AG04449 (cell line): ENCODE measurements at places on chromosomes 2 and 18.

DNA sequence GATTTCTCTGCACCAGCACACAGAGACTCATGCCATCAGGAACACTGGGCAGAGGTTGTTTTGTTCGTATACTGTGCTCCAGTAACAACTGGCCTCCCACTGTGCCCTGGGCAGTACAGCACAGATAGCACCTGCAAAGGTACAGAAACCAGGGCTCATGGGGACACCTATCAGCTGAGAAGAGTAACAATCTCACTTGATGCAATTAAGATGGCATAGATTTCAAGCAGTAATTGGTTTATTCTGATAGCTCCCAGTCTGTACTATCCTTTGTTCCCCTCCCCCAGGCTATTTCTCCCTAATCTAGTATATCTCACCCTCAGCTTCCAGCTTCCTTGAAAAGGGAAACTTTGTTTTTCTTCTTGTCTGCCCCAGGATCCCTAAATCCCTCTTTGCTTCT, 343.9 kb upstream of the MMADHC start:
- no peak for DNase-seq

GRCh38 chr2:103233691-103234090, 471.9 kb downstream of the TMEM182 start:
- no peak for DNase-seq

DNA sequence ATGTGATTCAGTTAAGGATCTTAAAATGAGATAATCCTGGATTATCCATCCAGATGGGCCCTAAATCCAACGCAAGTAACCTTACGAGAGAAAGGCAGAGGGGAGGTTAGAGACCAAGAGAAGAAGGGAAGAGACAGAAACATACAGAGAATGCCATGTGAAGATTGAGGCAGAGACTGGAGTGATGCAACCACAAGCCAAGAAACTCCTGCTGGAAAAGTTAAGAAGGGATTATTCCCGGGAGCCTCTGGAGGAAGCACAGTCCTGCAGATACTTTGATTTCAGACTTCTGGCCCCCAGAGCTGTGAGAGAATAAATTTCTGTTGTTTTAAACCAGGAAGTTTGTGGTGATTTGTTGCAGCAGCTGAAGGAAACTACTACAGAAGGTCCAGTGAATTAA, 992.7 kb downstream of the BCL11A start:
- no peak for DNase-seq

DNA sequence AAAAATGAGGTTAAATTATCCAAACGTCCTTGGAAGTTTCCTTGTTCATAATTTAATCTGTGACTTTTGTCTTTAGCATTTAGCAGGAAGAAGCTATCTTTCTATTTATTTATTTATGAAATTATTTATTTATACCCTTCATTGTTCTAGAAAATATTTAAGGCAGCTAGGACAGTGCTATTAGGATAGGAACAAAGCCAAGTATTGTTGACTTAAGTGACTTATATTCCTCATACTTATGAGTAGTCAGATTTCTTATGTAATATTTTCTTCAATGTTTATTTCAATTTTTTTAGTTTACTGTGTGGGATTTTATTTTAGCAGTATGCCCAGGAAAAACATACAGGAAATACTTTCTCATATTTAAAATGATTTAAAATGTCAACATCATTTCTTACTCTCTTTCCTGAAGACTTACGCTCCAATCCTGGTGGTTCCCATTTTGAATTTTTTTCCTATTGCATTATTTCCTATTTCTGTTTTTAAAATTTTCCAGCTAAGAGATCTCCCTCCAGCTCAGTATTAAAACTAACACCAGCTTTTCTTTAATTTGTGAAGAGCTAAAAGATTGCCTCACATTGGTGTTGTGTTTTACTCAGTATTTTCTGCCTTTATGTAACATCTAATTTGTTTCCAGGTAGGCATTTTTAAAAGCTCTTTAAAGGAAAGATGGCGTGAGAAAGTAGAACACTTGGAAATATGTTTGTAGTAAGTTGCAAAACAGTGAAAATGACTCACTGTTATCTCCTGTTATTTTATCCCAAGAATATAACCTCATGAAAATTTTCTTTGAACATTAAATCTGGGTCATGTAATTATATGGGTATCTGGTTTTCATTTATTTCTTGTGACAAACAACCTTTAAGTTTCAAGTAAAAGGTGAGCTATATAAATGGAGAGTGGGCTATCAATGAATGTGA, 32.2 kb downstream of the MAPRE2 start:
- no peak for DNase-seq

GRCh38 chr2:109242210-109242653, 113.2 kb downstream of the SH3RF3 start:
- no peak for DNase-seq

DNA sequence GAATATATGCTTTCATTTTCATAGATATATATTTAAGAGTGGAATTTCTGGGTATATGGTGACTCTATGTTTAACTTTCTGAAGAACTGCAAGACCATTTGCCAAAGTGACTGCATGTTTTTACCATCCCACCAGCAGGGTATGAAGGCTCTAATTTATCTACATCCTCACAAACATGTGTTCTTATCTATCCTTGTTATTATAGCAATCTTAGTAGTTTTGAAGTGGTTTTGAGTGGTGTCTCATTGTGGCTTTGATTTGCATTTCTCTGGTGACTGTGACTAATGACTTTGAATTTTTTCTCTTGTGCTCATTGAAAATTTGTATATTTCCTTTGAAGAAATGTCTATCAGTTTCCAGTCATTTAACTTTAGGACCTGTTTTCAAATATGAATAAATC, 310.2 kb upstream of the NRP2 start:
- DNase-seq, result no peak
